T-cell (primary cell): ENCODE measurements at places on chromosomes 13 and 19.

DNA sequence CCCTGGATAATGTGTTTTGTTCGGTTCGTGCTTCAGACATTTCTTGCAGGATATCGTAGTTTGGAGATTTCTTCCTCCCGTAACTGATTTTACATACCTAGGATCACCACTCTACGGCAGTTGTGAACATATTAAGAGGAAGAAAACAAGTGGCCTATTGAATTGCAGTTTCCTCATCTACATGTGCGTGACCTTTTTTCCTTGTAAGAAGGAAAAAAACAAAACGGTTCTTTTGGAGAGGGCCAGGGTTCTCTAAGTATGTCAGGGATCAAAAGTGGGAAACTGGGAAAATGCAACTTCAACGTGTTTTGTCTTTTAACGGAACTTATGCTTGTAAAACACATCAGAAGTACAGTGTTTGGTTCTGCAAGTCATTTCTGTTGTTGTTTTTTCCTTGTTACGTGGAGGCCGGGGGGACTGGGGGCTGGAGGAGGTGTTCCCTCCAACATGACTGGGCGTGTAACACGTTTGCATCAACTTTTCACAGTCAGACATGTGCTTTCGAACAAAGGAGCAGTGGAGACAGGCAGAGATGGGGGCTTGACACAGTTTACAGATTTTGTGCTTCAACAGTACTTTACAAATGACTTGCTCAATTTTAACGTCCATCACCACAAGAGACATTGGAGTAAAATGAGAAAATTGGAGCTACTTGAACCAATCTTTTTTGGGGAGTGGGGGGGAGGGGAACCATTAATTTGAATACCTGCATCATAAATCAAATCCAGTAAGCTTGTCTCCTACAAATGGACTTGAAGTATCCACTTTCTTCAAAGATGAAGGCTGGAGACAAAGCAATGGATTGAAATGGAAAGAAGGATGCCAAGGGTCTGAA is 3.8 kb downstream of the ZC3H4 start:
- peak; percentile 32 for DNase-seq

GRCh38 chr13:40653527-40654318 is 12.7 kb downstream of the FOXO1 start:
- DNase-seq: no peak

GRCh38 chr13:40070357-40070756 is 414.9 kb downstream of the COG6 start:
- DNase-seq: no peak

DNA sequence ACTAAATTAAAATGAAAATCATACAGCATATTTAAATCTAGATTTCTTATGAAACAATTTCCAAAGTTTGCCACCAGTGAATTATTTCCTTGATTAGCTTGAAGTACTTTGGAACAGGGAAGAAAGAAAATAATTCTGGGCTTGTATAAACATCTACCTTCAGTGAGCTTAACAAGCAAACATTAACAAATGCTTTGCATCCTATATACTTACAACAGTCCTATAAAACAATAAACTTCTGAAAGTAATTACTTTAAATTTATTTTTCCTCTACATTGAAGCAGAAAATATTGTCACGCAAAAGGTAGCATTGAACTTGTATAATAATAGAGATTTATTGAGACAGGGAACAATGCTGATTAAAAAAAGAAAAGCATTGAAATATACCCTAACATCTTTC is 164.8 kb downstream of the DACH1 start:
- no peak for DNase-seq

DNA sequence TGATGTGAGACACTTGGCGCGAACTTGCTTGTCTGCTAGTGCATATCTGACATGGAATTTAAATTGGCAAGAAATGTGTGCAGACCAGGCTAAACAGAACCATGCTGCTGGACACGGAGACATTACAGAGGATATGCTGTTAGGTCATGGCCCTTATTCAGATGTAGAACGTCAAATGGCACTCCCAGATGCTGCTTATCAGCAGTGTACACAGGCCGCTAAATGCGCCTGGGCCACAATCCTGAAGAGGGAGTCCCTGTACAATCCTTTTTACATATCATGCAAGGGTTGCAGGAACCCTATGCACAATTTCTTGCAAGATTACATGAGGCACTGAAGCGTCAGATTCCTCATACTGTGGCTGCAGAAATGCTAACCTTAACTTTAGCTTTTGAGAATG is 9.3 kb downstream of the ZNF350 start:
- DNase-seq: no peak

- no peak for DNase-seq
Measured at GRCh38 chr13:31369213-31369612, 169.4 kb downstream of the B3GLCT start.

DNA sequence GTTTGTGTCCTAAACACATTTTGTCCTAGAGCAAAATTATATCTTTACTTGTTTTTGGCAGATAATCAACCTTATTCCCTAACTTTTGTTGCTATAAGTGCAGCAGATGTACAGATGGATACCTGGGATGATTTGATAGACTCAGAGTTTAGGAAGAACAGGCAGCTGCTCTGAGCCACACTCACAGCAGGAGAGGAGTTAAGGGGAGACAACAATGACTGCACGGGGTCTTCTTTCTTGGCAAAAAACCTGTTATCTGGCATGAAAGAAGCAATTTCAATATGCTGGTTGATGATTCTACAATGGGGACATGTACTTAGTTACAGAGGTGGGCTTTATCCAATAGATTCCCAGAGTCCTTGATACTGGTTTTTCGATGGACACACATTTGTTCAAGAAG is 258.9 kb upstream of the PCDH9 start:
- no peak for DNase-seq

DNA sequence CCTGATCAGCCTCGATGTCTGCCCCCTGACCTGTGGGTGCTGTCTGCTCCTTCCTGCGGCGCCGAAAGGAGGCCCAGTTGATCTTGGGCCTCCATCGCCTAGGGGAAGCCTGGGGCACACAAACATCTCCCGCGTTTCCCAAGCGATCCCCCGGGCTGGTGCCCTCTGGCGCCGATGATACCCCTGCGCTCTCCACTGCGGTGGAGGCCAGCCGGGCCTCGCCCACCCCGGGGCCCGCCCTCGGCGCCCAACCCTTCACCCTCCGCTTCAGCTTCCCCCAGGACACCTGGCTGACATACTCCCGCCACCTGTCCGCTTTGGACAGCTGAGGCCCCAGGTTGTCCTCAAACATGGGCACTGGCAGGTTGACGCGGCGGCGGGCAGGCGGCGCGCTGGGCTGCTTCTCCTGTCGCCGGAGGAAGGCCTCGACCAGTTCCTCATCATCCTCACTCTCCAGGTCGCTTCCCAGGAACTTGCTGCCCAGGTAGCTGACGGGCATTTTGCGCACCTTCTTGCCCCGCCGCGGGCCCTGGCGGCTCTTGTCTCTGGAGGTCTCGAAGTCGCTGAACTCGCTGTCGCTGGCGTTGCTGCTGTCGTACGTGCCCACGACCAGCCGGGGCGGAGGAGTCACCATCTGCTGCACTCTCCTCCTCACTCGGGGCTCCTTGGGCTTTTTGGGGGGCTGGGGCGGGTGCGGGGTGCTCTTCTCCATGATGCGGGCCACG is 1.3 kb downstream of the CCDC8 start:
- DNase-seq: no peak

GRCh38 chr13:87080100-87080779 is 590.9 kb upstream of the SLITRK5 start:
- DNase-seq: no peak

DNA sequence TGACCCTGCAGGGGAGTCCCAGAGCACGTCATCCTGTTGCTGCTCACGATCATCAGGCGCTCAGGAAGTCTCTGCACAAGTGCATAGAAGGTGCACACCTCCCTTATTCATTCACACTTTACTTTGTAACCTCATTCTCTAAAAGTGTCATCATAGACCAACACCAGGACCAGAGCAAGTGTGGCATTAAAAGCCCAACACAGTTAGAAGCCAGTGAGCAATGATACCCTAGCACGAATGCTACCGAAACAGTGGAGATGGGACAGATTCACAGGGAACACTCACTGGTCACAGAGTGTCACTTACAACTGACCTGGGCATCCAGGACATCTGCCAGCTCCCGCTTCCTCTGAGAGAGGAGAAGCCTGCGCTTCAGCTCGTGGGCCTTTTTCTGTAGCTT is 17.0 kb downstream of the HAUS8 start:
- no peak for DNase-seq

GRCh38 chr13:99724633-99725517 is 223.6 kb downstream of the TM9SF2 start:
- no peak for DNase-seq

GRCh38 chr13:41365631-41366030 is 54.6 kb downstream of the NAA16 start:
- no peak for DNase-seq

DNA sequence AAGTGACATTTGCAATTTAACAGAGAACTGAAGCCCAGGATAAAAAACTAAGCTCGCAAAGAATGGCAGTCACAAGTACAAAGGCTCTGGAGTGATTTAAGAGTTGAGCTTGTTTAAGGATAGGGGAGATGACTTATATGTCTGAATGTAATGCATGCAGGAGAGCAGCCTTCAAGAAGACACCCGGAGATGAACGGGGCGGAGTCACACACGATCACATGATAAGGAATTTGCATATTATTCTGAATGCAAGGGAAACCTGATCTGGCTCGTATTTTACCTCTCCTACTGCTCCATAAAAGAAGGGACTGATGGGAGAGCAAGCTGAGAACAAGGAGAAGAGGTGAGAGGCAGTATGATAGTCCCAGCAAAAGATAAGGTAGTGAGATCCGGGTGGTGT is 12.9 kb downstream of the TBC1D4 start:
- DNase-seq: no peak

DNA sequence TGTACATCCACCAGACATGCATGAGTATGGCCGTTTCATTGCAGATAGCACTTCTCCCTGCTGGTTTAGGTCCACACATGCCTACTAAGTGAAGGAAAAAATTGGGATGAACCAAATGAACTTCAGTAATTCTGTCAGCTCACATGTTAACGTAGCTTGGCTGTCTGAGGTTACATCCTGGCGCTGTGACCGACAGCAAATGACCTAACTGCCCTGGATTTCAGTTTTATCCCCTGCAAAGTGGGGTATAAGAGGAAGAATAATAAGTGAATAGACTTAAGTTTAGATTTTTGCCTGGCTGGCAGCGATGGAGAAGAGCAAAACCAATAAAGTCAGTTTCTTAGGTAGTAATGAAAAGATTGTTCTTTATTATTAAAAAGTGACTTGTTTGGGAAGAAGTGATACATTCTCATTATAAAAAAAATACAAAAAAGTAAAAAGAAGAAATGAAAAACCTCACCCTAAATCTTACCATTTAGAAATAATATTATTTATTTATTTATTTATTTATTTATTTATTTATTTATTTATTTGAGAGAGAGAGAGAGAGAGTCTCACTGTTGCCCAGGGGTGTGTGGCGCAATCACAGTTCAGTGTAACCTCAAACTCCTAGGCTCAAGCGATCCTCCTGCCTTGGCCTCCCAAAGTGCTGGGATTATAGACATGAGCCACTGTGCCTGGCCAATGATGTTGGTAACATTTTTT is 4.2 kb upstream of the RNF113B start:
- no peak for DNase-seq

DNA sequence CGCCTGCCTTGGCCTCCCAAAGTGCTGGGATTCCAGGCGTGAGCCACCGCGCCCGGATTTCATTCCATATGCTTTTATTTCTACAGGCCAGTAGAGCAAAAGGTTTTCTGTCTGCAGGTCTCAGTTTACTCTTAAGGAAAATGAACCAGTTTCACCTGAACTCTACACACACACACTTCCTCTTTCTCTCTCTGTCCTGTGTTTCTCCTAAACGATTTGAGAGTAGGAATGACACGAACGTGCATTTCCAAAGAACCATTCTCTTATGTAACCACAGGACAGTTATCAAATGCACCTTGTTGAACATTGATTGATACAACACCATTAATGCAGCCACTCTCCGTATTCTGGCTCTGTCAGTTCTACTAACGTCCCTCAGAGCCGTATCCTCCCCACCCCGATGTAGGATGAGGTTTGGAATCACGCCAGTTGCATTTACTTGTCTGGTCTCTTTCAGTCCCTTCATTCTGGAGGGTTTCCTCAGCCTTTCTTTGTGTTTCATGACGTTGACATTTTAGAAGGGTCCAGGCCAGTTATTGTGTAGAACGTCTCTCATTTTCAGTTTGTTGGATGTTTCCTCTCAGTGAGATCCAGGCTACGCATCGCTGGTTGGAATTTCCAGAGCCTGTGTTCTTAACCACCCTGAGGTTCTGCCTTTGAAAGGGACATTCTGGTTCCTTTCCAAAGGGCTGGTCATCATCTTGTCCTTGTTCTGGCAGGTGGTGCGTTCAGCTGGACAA is 36.0 kb downstream of the BICRA start:
- no peak for DNase-seq

DNA sequence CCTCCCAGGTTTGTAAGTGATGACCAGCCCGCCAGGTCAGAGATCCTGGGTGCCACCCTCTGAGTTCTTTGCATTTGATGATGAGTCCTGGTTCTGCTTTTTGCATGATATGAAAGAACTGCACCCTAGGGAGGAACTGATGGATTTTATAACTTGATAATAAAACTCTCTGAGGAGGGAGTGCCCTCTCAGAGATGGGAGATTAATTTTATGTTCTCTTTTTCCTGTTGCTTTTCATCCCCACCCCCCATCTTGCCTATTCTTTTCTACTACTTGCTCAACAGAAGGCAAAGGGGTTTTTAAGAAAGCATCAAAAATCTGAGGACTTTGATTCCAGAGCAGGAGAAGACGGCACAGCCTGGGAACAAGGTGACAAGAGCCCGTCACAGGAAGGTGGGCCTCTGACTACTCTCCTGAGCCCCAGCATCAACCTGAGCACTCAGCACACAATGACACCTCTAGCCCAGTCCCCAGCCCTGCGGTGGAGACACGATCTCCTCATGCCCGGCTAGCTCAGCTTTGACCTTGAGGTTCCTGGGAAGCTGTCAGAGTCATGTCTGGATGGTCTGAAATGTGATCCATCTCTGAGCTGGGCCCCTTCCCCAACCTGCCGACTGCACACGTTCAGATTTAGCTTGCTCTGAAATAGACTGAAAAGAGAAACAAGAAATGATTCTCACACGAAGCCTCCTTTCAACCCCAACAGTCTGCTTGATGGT is 69.1 kb downstream of the SIAH3 start:
- DNase-seq: no peak

GRCh38 chr19:28606269-28607032 is 606.5 kb downstream of the UQCRFS1 start:
- no peak for DNase-seq

- DNase-seq: no peak
Measured at GRCh38 chr13:95038949-95039348, 262.3 kb downstream of the ABCC4 start.

GRCh38 chr19:49875857-49876421 is 1.2 kb downstream of the AKT1S1 start:
- peak; percentile 46 for DNase-seq

DNA sequence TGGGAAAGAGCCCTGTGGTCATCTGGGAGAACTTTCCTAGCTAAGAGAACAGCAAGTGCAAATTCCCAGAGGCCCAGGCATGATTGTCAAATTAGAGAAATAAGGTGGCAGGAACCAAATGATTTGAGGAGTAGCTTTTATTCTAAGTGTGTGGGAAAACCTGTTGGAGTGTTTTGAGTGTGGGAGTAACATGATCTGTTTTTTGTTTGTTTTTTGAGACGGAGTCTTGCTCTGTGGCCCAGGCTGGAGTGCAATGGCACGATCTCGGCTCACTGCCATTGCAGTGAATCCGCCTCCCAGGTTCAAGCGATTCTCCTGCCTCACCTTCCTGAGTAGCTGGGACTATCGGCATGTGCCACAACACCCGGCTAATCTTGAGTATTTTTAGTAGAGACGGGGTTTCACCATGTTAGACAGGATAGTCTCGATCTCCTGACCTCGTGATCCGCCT is 2.4 kb downstream of the SAE1 start:
- DNase-seq: no peak

GRCh38 chr19:38912600-38913514 is 871 bp upstream of the CCER2 start:
- no peak for DNase-seq
